ENCODE measurements at places on chromosomes 2 and 18. TPM values are rescaled to one million over a fixed set of nuclear protein-coding genes. Genes with fewer than 3 reads are reported as not detected.

- no peak for DNase-seq
- no peak overlapping the region for H3K27ac ChIP-seq
- no peaks in the 10 kb centered on the region for H3K27me3 ChIP-seq
- no peaks in the 10 kb centered on the region for H3K36me3 ChIP-seq
These were observed 198.8 kb upstream of the LHCGR start for GRCh38 chr2:48954311-48954710.

GRCh38 chr2:19503406-19503805 is 145.0 kb upstream of the OSR1 start:
- no peak overlapping the region for H3K4me3 ChIP-seq
- H3K27ac ChIP-seq: no peak overlapping the region

GRCh38 chr2:102910724-102911123 is 148.9 kb downstream of the TMEM182 start:
- no peaks in the 10 kb centered on the region for H3K27me3 ChIP-seq
- H3K4me1 ChIP-seq: no peaks in the 10 kb centered on the region
- H3K27ac ChIP-seq: no peak overlapping the region

- DNase-seq: no peak
- no peaks in the 10 kb centered on the region for H3K27me3 ChIP-seq
- no peak overlapping the region for H3K27ac ChIP-seq
- H3K4me3 ChIP-seq: no peak overlapping the region
- no peaks in the 10 kb centered on the region for H3K4me1 ChIP-seq
These were observed 171.6 kb downstream of the SH3RF3 start for GRCh38 chr2:109300582-109300981.

- peaks cover 4% of the 10 kb centered on the region for H3K4me1 ChIP-seq
- no peak overlapping the region for H3K4me3 ChIP-seq
- H3K27me3 ChIP-seq: no peaks in the 10 kb centered on the region
- peaks cover 67% of the 10 kb centered on the region for H3K36me3 ChIP-seq
These were observed 6.8 kb downstream of the SRSF7 start for GRCh38 chr2:38744399-38744780.

DNA sequence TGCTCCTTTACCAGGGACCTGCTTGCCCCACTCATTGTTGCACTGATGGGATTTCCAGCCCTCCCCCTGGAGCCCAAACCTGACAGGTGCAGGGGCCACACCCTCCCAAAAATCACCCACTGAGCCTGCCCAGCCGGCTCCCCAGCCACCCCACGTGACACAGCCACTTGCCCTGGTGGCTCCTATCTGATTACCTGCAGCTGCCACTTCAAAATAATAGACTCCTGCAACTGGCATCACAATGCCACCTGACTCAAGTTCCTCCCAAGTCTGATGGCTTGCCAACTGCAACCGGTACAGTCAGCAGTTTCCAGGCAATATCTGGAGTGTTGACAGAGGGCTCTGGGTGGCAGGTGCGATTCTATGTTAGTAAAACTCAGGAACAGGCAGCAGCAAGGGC is 66.2 kb downstream of the CRACDL start:
- no peak overlapping the region for H3K4me3 ChIP-seq
- no peak for DNase-seq
- H3K27me3 ChIP-seq: no peaks in the 10 kb centered on the region
- no peaks in the 10 kb centered on the region for H3K36me3 ChIP-seq

Gene TANC1
- 8.5 TPM for total RNA-seq

Gene NDC80
- total RNA-seq: 38.9 TPM

Gene WDPCP
- total RNA-seq: 20.4 TPM

Measured in GM23338 (cell line).